ENCODE measurements at places on chromosomes 11 and 22.
A peak's percentile ranks its signal among the peaks of the same experiment; 100 is the strongest.

DNA sequence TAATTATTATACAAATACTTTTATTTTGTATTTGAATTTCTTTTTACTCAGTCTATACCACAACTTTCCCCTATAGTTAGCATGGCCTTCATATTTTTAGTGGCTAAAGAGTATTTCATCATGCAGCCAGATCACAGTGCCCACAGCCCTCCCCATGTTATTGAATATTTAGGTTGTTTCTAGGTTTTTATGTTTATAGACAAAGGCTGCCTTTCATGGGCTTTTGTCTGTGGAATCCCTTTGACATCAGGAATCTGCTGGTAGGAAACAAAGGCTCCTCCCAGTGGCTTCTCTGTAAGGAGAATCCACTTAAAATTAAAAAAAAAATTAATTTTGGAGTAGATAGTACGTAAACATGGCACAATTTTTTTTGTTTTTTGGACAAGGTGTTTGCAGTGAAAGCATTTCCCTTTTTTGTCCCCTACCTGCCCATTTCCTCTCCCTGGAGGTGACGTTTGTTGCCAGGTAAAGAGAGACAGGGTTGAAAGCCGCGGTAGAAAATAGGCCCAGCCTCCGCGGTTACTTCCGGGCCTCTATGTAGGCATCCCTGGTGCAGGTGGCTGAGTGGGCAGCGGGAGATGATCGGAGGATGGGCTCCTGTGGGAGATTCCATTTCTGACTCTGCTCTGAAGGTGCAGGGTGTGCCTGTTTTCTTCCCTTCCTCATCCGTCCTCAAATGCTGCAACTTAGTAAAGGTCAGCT lies 82.2 kb upstream of the OR4B1 start:
- no peak for DNase-seq

- DNase-seq, result no peak
Observed at GRCh38 chr11:69884286-69884685, 65.1 kb upstream of the FGF3 start.

GRCh38 chr11:84146826-84147225 lies 860.7 kb upstream of the CCDC90B start:
- no peak for DNase-seq

GRCh38 chr11:12053606-12054361 lies 45.4 kb upstream of the DKK3 start:
- no peak for DNase-seq

GRCh38 chr11:69447786-69448185 lies 33.7 kb upstream of the LINC01488 start:
- DNase-seq, result no peak

DNA sequence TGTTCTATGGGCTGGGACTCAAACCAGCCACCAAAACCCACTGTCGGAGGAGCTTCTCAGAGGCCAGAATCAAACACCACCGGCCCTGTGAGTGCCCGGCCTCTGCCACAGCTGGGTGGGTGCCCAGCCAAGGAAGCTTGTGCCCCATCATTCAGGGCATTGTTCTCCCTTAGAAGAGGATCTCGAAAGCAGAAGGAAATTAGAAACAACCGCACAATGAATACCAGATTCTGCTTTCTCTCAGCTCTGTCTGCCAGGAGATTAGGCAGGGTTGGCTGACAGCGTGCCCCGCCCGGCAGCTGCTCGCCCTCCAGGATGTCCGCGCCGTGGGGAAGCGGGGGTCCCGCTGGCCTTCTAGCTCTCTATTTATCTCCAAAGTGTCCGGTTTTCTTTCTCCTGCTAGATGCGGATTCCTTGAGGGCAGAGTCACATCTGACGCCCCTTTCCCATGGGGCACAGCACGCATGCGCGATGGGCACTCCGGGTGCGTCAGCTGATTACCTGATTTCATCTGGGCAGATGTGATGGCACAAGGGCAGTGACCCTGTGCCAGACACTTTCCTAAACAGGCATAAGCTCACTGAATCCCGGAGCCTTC lies 25.5 kb downstream of the SCGB1A1 start:
- no peak for DNase-seq

DNA sequence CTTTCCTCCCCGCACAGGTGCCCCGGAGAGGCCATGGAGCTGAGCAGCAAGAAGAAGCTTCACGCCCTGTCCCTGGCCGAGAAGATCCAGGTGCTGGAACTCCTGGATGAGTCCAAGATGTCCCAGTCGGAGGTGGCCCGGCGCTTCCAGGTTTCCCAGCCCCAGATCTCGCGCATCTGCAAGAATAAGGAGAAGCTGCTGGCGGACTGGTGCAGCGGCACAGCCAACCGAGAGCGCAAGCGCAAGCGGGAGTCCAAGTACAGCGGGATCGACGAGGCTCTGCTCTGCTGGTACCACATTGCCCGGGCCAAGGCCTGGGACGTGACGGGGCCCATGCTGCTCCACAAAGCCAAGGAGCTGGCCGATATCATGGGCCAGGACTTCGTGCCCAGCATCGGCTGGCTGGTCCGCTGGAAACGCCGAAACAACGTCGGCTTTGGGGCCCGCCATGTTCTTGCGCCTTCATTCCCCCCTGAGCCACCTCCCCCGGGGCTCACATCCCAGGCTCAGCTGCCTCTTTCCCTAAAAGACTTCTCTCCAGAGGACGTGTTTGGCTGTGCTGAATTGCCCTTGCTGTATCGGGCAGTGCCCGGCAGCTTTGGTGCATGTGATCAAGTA lies 1.3 kb downstream of the TIGD3 start:
- no peak for DNase-seq

DNA sequence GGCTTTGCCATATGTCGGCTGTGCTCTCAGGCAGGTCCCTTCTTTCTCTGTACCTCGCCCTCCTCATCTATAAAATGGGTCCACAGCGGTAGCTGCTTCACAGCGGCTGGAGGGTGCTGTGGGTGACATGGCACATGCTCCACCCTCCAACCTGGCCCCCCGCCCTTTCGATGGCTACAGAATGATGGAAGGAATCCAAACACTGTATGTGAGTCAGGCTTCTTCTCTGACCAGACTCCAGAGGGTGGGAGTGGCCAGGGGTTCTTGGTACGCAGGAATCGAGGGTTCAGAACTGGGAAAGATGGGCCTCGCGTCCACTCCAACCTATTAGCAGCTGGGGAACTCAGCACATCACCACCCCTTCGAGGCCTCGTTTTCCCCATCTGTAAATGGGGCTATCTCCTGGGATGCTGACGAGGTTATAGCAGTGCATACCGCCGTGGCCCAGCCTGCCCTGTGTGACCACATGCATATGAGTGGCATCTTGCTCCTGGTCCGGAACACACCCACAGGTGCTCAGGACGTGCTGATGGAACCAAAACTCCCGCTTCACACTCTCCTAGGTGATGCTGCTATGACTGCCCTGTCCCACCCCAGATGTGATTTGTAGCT lies 26.4 kb downstream of the MN1 start:
- no peak for DNase-seq

GRCh38 chr11:35529971-35530495 lies 4.6 kb upstream of the PAMR1 start:
- DNase-seq, result no peak

DNA sequence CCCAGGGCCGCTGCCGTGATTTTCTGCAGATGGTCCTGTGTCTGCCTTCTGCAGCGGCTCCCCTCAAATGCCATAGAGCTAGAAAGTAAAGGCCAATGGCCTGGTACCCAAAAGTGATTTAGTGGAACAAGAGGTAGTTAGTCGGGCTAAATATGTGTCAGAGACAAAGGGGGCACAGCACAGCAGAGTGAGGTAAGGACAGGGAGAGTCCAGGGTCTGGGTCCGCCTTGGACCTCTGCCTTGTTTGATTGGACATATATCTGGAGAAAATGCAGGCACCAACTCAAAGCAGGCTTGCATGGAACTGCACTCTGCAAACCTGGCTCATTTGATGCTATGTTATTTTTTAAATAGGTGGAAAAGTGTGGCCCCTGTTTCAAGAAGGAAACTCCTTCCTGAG lies 249.6 kb upstream of the B3GAT1 start:
- no peak for DNase-seq

- no peak for DNase-seq
Observed at GRCh38 chr11:85531191-85531897, 95.8 kb downstream of the DLG2 start.

GRCh38 chr11:115267871-115268270 lies 236.3 kb downstream of the CADM1 start:
- DNase-seq, result no peak

DNA sequence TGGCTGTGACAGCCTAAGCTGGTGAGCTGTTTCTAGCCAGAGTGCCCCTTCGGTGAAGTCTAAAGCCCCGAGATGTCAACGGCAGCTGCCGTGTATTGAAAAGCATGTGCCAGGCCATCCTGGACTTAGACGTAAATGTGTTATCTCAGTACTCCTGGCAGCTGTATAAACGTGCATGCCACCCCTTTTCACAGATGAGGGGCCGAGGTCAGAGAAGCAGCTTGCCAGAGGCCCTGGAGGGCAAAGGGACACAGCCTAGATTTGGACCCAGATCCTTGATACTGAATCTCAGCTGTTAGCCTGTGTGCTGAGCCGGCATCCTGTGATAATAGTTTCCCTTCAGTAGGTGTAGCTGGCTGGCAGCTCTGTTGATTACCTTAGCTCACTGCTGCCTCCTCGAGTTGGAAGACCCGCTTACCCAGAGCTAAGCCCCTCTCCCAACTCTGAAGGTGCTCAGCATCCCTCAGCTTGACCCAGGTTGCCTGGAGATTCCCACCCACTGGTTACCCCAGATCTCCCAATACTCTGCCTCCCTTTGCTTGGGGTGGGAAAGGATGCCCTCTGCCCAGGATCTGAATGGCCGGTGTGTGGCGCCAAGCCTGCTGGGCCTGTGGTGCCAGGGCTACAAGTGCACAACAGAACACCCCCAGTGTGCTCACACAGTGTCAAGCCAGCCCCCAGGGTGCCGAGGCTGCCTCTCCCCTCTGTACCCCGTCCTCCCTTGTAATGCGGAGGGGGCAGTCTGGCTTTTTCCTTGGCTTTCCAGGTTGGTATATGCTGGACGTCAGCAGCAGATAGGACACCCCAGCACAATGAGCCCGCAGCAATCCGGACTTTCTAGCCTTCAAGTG lies 59.8 kb upstream of the WNT7B start:
- peak; percentile 17 for DNase-seq

GRCh38 chr11:99117603-99118002 lies 96.9 kb downstream of the CNTN5 start:
- DNase-seq, result no peak

DNA sequence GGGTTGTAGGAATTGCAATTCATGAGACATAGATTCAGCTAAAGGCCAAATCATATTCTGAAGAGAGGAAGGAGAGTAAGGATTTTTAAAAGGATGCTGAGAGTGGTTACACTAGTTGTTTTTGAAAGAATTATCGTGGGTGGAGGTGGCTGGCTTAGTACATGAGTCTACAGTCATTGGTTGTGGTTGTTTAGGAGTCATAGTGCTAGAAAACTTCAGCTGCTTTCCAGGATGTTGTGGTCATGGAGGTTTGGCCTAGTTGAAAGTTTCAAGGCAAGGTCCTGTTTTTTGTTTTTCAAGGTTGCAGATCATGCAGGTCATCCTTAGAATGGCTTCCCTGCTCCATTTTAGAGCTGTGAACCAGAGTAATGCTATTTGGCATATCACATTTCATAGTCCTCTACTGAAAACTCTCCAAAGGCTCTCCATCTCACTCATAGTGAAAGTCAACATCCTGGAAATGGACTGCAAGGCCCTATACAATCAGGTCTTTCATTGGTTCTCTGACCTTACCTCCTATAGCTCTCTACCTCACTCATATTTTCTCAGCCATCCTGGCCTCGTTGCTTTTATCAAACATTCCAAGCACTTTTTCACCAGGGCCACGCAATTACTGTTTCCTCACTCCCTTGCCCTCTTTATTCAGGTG lies 26.1 kb upstream of the ZBTB44 start:
- no peak for DNase-seq

- no peak for DNase-seq
Observed at GRCh38 chr22:39209756-39210155, 35.0 kb downstream of the PDGFB start.

DNA sequence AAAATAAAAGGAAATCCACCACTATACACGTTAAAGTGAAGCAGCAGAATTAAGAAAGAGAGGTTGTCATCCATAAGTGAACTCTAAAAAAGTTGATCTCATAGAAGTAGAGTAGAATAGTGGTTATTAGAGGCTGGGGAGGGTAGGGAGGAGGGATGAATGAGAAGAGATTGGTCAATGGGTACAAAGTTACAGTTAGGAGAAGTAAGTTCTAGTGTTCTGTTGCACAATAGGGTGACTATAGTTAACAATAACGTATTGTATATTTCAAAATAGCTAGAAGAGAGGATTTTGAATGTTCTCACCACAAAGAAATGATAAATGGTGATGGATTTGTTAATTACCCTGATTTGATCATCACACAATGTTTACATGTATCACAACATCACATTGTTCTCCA lies 72.0 kb downstream of the CD82 start:
- no peak for DNase-seq

- no peak for DNase-seq
Observed at GRCh38 chr11:132312701-132313111, 942.3 kb downstream of the NTM start.

GRCh38 chr11:7672276-7672959 lies 882 bp downstream of the CYB5R2 start:
- DNase-seq, result no peak

DNA sequence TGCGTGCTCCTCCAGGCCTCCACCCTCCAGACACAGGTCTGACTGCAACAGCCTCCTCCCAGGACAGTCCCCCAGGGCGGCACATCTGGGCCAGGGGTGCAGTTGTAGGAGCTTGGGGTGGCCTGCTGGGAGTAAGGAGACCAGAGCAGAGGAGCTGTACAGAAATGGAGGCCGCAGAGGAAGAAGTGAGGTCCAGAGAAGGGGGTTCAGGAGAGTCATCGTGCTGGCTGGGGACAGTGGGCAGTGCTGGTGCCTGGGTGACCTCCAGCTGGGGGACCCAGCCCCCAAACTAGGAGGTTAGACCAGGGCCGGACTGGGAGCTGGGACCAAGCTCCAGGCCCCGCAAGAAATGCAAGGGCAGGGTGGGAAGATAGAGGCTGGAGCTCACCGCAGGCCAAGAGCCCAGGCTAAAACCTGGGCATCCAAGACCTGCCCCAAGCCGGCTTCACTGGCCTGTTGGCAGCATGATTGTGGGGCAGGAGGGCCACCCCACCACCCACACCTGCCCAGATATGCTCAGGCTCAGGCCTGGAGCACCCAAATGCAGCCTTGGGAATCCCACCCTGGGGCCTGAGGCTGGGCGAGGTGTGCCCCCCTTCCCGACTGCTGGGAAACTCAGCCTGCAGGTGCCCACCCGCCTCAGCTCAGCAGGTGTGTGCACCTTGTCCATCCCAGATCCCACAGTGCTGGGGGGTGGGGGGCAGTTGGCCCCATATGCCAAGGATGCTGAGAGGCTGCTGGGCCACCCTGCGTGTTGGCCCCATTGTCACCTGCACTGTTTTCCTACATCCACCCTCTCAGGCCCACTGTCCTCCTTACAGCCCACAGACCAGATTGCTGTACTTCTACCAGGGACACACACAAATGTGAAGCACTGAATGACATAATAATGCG lies 96.9 kb downstream of the MORC2 start:
- DNase-seq, result no peak

DNA sequence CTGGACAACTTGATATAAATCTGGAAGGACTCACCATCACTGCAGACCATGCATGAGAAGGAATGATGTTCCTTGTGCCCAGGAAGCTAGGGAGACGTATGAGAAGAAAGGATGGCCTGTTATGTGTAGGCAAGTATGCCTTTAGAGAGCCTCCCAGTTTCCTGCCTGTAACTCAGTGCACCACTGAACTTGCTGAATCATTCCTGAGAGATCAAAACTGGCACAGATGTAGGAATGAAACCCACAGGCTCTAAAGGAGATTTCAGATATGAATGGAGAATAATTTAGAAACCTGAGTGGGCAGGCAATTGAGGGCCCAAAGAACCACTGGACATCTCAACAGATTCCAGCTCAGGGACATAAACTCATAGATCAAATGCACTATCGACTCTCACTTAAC lies 38.4 kb upstream of the PRSS23 start:
- no peak for DNase-seq

- no peak for DNase-seq
Observed at GRCh38 chr11:47306484-47306844, 36.5 kb downstream of the MADD start.
